Activated CD4-positive, alpha-beta T cell treated with anti-CD3 and anti-CD28 coated beads, Interleukin-2, amount 10 ng/mL, durations not matched to agents 24 days and 14 days (primary cell): ENCODE measurements at places on chromosomes 1 and 21.

DNA sequence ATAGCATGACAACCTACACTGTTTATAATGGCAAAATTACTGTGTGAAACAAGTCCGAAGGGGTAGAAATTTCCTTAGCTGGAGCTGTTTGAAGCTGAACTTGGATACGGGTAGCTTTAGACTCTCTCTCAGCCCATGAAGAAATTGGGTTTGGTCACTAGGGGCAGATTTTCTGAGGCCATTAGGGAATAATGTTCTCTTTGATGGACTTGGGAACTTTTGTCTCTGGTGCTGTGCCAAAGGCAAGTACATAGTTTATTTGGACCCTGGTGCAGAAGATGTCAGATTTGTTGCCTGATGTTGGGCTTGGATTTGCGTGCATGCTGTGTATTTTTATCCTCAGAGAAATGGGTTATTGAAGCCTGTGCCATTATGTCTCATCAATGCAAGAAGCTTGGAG is 109.6 kb downstream of the VPS13D start:
- DNase-seq: no peak

GRCh38 chr1:150151291-150152181 is 1.8 kb downstream of the PLEKHO1 start:
- peak; percentile 88 for DNase-seq

GRCh38 chr1:218742467-218743262 is 397.5 kb downstream of the TGFB2 start:
- DNase-seq: no peak

DNA sequence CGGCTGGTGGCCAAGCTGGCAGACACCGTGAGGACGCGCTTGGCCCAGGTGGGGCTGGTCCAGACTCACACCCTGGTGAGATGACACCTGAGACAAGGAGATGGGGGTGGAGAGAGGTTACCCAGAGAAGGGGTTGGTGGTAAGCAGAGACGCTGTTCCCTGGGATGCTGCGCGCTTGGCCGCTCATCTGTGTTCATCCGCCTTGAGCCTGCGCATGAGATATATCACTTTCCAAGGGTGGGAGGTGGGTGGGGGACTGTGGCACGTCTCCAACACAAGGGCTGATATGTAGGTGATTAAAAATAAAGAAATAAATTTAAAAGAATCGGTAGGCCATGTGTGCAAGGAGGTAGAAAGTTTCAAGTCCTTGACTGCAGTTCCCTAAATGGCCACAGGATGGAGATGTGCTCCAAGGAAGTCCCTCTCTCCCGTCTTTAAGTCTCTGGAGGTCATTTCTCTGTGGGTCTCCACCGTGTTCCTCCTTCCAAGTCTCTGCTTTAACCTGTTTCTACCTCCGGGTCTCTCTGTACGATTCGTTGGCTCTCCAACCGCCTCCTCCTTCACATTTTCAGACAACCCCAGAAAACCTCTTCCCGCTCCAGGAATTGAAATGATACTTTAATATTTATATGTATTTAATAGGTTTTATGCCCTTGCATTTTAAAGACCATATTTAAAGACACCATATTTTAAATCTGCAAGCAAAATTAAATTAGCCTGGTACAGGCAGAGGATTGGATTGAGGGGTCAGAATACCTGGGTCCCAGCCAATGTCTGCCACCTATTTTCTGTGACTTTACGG is 4.5 kb downstream of the TTC24 start:
- DNase-seq: peak; percentile 93

- DNase-seq: no peak
Measured at GRCh38 chr1:206508956-206509355, 1.6 kb downstream of the RASSF5 start.

GRCh38 chr1:48859456-48859855 is 82.8 kb upstream of the BEND5 start:
- DNase-seq: no peak

DNA sequence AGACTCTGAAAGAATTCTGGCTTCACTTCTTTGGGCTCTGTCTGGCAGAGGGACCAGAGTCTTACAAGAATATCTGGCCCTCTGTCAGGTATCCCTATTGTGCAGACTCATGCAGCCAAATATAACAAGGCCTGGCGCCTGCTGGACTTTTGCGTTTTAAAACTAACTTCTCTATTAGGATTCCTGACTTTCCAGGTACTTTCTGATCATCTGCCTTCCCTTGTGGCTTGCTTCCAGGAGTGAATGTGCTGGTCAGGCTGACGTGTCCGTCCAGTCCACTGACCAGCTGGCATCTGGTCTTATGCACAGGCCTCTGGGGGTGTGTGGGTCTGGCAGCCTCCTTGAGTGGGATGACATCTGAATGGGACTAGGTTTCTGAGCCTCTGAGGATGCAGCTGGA is 8.6 kb upstream of the RAB29 start:
- no peak for DNase-seq

DNA sequence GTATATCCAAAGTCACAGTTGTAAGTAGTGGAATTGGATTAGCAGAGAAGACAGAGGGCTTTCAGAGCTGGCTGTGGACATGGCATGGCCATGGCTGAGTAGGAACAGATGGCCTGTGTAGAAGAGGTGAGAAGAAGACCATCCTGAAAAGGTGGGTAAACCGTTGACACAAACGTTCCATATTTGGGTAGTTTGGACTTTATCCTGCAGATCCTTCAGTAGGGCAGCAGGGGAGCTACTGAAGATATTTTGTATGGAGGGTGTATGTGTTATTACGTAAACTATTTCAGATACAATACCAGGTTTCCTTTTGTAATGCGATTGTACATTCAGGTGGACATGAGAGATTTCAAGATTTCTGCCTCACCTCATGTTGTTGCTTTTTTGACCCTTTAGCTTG is 1.6 kb downstream of the UTP11 start:
- no peak for DNase-seq

- DNase-seq: peak; percentile 37
Measured at GRCh38 chr1:234331507-234331906, 41.7 kb upstream of the COA6 start.

DNA sequence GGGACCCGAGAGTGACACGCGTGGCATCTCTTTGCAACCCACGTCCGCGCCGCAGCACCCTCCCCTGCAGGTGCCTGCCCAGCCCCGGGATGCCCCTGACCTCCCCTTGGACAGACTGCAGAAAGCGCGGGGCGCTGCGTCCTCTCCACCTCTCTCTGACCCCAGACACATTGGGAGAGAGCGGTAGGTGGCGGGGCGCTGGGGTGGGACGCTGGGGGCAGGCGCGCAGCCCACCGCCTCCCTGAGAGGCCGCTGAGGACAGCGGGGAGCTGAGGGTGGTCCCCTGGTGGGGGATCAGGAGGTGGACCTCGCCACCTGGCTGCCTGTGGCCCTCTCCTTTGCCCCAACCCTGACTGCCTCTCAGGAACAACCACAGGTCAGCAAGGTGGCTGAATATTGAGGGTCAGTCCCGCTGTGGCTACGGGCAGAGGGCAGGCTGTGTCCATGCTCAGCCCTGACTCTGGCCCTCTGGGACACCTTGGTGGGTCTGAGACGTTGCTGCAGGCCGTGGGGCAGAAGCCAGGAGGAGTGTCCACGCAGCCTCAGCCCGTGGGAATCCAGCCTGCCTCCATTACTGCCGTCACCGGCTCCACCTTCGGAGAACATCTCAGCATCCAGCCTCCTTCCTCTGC is 761 bp upstream of the UBE2J2 start:
- DNase-seq: no peak

DNA sequence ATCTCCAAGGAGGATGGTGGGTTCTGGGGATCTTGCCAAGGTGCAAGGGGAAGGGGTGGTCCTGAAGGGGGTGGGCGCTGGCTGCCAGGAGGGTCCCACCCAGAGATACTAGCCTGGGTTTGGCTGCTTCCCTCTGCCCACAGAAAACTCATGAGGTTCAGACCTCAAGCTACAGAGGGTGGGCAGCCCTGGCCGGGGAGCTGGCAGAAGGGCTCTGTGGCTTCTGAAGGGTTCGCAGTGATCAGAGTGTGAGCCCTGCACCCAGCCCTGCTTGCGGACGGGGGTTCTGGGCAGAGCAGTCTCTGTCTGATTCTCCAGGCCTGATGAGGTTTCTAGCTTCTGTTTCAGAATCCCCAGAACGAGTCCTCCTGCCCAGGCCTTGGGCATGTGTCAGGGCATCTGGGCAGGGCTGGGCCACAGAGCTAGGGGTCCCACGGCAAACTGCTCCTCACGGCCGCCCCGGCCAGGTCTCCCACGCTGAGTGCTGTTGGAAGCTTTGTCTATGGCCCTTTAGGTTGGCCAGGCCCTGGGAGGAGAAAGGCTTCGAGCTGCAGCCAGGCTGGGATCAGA is 635 bp upstream of the MMEL1 start:
- no peak for DNase-seq

- no peak for DNase-seq
Measured at GRCh38 chr1:91007092-91007491, 14.7 kb downstream of the ZNF644 start.

DNA sequence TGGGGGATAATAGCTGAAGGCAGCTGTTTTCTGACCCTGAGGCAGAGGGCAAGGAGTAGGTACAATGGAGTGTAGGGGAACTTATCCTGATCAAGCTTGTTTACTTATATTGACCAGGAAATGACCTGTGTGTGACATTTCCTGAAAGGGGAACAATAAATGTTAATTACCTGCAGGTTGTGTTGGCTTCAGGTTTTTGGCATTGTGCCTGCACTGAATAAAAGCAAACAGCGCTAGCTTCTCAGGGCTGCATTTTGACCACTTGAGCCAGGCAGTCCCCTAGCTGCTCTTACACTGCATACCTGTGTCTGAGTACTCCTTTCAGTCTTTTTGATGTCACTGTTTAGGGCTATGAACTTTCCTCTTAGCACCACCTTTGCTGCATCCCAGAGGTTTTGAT is 40.6 kb downstream of the DRAM2 start:
- DNase-seq: no peak

DNA sequence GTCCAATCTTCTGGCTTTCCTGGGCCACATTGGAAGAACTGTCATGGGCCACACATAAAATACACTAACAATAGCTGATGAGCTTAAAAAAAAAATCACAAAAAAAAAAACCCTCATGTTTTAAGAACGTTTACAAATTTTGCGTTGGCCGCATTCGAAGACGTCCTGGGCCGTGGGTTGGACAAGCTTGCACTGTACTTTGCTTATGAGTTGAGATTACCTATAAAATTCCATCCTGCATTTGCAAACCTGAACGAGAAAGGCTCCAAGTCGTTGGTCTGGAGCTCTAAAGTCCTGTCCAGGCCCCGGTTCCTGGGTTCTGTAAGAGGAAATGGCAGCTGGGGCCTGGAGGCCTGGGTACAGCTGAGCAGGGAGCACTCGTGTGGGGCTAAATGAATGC is 51.4 kb downstream of the KIAA1614 start:
- no peak for DNase-seq

DNA sequence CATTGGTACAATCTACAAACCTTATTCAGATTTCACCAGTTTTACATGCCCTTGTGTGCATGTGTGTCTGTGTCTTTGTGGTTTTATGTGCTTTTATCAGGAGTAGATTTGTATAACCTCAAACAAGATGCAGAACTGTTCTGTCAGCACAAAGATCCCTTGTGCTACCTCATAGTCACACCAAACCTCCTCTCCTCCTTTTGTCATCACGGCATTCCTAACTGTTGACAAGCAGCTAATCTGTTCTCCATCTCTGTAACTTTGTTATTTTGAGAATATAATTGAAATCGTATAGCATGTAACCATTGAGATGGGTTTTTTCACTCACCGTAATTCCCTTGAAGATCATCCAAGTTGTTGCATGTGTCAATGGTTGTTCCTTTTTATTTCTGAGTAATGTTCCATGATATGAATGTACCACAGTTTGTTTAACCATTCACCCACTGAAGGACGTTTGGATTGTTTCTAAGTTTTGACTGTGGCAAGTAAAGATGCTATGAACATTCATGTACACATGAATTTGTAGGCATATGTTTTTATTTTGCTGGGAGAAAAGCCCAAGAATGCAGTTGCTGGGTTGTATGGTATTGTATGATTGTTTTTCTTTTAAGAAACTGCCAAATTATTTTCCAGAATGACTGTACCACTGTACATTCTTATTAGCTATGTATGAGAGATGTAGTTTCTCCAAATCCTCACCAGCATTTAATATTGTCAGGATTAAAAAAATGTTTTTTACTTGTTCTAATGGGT is 78.1 kb upstream of the B3GALT2 start:
- DNase-seq: no peak

GRCh38 chr1:166855558-166855957 is 16.3 kb downstream of the POGK start:
- no peak for DNase-seq

DNA sequence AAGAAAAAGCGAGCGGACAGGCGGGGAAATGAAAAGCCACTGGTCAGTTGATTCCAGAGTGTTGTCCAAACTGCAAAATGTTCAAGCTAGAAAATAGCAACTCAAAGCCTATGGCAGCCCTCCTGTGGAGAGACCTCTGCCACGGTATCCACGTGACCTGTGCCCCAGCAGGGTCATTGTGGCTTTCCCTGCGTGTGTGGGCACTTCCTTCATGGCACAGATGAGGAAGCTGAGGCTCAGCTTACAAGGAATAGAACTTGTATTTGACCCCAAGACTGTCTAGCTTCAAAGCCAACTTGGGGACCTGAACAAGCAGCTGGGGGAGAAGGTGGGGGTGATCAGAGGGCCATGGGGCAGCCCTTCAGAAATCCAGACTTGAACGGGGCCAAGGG is 15.6 kb upstream of the PLEKHG5 start:
- DNase-seq: no peak

DNA sequence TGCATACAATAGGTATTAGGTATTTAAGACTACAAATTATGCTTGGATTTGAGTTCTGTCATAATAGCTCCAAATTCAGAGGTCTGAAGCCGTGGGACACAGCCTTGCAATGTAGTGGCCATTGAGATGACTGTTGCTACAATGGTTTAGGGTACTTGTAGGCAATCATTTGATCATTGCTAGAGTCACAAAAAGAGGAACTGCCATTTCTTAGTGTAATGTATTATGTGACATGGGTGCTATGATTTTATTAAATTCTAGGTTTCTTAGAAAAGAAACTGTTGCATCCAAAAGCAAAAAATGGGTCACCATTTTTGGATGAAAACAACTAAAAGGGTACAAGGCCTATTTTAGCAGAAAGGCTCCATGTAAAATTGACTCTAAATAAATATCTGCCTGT is 129.9 kb upstream of the ZNF644 start:
- no peak for DNase-seq

GRCh38 chr1:11178021-11179015 is 10.8 kb upstream of the ANGPTL7 start:
- no peak for DNase-seq

DNA sequence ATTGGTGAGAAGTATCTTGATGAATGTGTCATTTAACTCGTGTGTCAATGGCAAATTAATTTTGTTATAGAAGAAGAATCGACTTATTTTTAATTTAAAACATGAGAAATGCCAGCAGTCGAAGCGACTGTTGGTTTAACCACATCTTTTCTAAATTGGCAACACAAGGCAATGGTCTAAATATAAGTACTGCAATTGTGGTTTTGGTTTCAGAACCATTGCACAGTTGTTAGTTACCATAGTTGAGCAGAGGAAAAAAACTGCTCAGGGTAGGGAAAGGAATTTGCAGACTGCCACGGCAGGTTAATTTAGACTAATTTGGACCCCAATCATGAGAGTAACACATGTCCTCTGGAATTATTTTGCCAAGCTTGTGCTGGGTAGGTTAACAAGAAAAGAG is 185.6 kb upstream of the RUNX1 start:
- peak; percentile 63 for DNase-seq

- DNase-seq: no peak
Measured at GRCh38 chr1:96804648-96805047, 83.1 kb downstream of the PTBP2 start.

- no peak for DNase-seq
Measured at GRCh38 chr1:210360852-210361477, 32.3 kb downstream of the HHAT start.
